Activated CD8-positive, alpha-beta memory T cell treated with anti-CD3 and anti-CD28 coated beads, Interleukin-2, amount 50 U/mL, for 4 hours (primary cell): ENCODE measurements at places on chromosomes 4 and X.

GRCh38 chrX:33149085-33149484, 62.3 kb downstream of the DMD start:
- DNase-seq: no peak

DNA sequence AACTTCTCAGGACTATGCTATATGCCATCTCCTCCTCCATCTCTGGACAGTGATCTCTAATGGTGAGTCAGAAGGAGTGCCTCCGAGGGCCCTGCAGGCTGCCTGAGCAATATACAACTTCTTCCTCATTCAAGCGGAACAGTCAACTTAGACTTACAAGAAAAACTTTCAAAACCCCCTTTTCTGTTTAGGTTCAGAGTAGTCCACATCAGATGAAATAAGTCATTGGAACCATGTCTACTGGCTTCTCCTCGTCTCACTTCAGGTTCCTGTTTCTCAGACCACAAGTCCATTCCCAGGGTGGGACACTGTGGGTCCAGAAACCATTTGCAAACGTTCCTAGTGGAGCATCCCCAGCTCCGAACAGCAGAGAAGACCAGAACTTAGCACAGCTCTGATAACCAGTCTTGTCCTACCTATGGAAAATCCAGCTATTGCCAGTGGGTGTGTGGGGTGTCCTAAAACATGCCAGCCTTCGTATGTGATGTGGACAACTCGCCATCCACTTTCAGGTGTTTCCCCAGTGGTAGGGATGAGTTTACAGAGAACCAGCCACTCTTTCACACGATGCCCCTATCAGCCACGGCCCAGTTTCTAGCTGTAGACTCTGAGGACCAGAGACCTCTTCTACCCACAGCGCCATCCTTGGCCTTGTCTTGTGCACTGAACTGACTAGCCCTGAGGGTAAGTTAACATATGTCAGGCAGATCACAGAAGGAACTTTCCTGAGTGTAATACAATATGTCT, 32.7 kb upstream of the NKRF start:
- no peak for DNase-seq

DNA sequence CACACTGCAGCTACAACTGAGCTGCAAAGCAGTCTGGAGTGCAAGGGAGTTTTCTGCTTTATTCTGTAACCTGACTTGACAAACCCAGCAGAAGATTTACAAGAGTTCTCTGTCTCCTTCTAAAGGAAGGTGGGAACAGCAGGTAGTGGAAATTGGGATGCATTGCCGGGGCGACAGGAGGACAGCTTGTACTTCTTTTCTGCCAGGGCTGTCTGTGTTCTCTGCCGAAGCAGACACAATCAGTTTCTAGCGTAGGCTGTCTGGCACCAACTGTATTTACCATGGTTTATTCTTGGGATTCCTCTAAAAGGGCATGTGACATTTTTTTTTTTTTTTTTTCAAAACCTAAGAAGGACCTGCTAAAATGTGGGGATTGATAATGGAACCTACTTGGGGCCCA, 190.8 kb upstream of the GK2 start:
- DNase-seq: no peak

DNA sequence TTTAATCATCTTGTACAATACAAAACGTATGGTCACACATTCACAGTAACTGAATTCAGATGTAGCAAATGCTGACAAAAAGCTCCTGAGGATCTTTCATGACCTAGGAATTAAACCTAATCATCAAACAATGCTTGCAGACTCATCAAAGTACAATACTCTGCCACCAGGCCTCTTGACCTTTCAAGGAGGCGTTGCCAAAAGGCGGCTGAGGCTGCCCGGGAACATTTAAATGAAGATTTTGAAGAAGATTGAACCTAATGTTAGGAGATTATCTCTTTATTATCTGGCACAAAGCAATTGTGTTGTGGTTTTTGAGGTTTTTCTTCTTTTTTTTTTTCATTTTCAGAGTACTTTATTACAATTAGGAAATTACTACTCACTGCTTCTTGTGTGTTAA, 340.5 kb downstream of the GALNTL6 start:
- DNase-seq: no peak

GRCh38 chr4:109406337-109406931, 27.2 kb upstream of the SEC24B start:
- DNase-seq: no peak

DNA sequence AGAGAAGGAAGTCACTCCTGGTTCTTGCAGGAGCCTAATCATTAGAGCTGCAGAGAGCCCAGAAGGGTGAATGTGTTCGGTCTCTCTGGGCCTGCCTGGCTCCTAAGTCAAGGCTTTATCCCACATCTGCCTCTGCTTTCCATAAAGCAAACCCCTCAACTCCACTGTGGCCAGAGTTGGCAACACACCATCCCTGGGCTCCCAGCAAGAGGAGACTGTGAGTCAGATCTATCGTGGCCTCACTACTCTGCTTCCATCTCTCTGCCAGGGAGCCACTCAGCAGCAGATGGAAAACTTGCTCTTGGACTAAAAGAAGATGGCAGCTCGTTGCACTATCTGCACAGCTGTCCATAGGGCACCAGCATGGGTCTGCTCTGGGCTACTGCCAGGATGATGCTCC, 348.2 kb downstream of the FBXW7 start:
- DNase-seq: no peak

DNA sequence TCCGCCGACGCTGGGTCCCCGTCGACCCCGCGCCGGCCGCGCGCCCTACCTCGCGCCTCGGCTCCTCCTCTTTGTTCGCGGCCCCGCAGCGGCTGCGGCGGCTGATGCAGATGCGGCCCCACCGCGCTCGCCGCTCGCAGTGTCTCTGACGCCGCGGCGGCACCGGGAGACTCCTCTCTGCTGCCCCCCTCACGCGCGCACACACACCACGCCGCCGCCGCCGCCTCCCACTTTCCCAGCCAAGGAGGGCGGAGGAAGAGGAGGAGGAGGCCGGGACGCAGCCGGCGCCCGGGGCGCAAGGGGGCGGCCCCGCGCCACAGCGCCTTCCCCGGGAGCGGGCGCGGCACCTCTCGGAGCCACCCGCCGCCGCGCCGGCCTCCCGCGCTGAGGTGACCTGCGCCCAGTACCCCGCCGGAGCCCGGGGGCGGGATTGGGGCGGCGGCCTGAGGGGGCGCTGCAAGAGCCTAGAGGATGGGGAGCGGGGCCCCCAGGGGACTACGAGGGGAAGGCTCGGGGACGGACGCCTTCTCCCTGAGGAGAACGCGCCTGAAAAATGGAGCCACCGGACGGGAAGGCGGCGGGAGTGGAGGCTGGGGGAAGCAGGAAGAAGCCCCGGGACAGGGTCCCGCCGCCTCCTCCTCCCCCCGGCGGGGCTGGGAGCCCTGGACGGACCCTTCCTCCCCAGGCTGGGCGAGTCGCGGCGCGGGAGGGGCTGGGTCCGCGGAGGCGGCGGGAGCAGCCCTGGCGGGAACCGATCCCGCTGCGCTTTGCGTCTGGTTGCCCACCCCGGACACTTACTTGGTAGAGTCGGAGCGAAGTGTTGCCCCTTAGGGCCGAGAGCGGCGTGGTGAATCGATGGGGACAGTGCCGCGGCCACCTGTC, at the start of gene SH3RF1:
Gene SH3RF1 (minus strand): TSS at position 147 of the 882 bp plus-strand sequence. CDS start 1,744 bp downstream, outside the sequence.
- DNase-seq: no peak
